Stimulated activated CD8-positive, alpha-beta memory T cell treated with anti-CD3 and anti-CD28 coated beads, Interleukin-2, amount 100 ng/mL, for 1 hour (primary cell): ENCODE measurements at places on chromosomes 4 and X.

GRCh38 chr4:80263541-80264351 lies 2.7 kb upstream of the FGF5 start:
- DNase-seq, result no peak

DNA sequence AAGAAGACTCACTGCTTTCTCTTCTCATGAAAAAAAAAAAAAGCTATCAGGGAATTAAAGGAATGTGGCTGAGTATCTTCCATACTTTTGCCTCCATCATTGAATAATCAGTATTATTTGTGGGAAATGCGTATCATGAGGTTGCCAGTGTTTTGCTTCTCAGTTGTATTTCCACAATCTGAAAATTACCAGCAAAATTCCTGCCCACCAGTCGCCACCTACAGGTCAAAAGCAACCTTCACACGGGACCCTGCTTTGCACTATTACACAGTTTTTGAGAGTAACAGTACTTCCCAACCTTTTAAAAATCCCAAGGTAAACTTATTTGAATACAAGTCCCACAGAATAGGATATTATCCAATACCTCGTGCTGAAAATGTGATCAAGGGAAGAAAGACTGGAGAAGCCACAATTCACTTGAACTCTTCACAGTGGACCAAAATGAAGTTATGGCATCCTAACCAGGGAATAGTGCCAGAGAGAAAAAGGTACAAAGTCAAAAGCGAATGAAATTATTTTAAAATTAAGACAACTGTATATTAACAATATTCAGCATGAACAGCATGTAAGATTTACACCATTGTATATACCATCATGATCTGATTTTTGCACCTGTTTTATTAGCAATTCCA lies 30.4 kb downstream of the PGRMC1 start:
- DNase-seq, result no peak

GRCh38 chr4:161538941-161539340 lies 624.9 kb downstream of the FSTL5 start:
- no peak for DNase-seq

GRCh38 chr4:78775303-78776078 lies 659 bp upstream of the BMP2K start:
- DNase-seq, result peak; percentile 75

DNA sequence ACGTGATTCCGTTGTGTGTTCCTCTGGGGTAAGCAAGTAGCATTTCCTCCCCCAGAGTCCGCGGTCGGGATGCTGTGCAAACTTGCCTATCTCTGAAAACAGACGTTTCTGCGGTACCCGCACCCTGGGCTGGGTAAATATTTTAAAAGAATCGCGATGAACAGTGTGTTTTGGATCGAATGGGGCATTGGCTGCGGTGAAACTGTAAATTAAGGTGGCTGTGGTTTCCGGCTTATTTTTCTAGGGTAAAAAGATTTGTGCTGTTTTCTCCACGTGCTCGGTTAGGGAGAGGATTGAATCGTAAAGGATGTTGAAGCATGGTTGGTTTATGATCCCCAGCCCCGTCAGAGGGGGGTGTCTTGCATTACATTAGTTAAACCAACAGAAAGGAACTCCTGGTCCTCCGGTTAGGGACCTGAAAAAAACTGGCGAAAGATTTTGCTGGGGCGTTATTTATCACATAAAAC lies 1.2 kb downstream of the HHIP start:
- DNase-seq, result no peak

DNA sequence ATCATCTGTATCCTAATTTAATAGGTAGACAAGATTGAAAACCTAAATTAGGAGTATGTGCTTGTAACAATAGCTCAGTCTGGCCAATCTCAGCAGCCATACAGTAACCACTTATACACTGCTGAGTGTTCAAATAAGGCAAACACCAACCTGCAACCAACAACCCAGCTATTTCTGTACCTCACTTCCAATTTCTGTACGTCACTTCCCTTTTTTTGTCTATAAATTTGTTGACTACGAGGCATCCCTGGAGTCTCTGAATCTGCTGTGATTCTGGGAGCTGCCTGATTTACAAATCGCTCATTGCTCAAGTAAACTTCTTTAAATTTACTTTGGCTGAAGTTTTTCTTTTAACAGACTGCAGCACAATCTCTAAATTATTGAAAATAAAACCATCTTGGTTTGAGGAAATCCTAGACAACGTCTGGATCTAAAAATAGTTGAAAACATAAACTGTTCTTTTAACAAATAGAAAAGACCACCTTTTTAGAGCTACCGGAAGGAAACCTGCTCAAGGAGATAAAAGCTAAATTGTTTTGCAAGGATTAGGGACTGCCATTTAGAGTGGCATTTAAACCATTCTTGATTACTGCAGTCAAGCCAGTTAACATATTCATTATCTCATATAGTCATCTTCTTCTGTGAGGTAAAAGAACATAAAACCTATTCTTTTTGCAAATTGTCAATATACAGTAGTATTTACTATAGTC lies 778.1 kb downstream of the SH3BGRL start:
- no peak for DNase-seq
